Left lung (tissue), 14 donors: ENCODE measurements at places on chromosomes 5 and 9. TPM values are rescaled to one million over a fixed set of nuclear protein-coding genes. Genes with fewer than 3 reads are reported as not detected.

- DNase-seq: peak; percentile 71
- peaks cover 59% of the 10 kb centered on the region for H3K27me3 ChIP-seq
- H3K36me3 ChIP-seq: no peaks in the 10 kb centered on the region
- H3K27ac ChIP-seq: no peak overlapping the region
- H3K4me1 ChIP-seq: no peaks in the 10 kb centered on the region
Observed at GRCh38 chr9:136257381-136258298, 12.0 kb upstream of the QSOX2 start.

DNA sequence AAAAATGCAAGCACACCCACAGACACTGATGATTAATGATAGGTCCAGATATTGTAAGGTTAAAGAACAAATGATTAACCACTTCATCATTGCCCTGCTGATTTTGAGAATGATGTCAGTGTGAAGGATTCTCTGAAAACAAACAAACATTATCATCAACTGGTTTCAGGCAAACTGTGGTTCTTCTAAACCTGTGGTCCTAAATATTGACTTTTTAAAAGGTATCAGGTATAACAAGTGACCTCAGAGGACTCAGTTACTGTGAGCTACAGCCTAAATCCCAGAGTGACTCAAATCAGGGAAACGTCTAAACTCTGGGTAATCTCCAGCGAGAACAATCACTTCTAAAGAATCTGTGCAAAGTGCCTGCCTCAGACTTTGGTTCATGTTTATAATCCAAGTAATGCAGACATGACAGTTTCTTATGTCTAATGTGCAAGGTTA lies 172.3 kb upstream of the CDH6 start:
- no peak overlapping the region for H3K4me3 ChIP-seq
- H3K4me1 ChIP-seq: no peaks in the 10 kb centered on the region
- H3K36me3 ChIP-seq: no peaks in the 10 kb centered on the region
- DNase-seq: no peak
- H3K27me3 ChIP-seq: no peaks in the 10 kb centered on the region

Gene LCN1
- total RNA-seq: not detected

GRCh38 chr5:78816143-78816765 lies 167.7 kb upstream of the LHFPL2 start:
- H3K27ac ChIP-seq: no peak overlapping the region
- no peak overlapping the region for H3K4me3 ChIP-seq
- H3K36me3 ChIP-seq: no peaks in the 10 kb centered on the region
- no peak for DNase-seq

Gene EFCAB9
- total RNA-seq: not detected

DNA sequence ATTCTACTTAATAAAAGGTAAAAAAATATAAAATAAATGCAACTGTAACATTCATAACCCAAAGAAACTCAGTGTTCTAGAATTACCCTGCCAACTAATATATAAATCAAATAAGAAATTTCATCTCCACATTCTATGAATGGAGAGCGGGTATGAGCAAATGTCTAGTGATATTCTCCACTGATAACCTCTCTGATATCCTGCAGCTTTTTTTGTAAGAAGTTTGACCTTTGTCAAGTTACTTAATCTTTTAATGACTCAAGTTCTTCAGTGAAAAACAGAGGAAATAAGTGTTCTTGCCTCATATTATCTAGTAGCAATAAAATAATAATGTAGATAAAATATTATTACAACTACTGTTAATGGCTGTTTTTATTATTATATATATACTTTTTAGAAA lies 1275.6 kb upstream of the CDH9 start:
- no peak overlapping the region for H3K4me3 ChIP-seq
- no peaks in the 10 kb centered on the region for H3K4me1 ChIP-seq
- no peak for DNase-seq
- H3K27ac ChIP-seq: no peak overlapping the region

Gene SPATA31A5
- total RNA-seq: not detected

DNA sequence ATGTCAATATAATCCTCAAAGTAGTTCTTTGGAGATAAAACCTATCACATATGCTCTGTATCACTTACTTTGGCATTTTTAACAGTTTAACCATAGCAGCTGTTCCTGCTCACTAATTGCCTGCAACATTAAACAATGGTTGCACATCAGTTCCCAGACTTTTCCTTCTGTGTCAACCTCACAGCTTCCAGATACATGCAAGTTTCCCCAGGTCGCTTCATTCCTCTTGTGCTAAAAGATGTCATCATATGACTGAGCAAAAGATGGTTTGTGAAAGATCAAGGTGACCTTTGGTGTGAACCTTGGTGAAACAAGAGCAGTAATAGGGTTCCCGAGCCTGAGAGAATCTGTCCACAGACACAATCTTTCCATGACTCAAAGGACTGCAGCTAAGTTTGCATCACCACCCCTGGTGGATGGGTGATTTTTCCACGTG lies 500.4 kb upstream of the PAPPA start:
- H3K27ac ChIP-seq: no peak overlapping the region
- DNase-seq: peak; percentile 50
- no peaks in the 10 kb centered on the region for H3K4me1 ChIP-seq
- no peaks in the 10 kb centered on the region for H3K36me3 ChIP-seq
- no peak overlapping the region for H3K4me3 ChIP-seq
- H3K27me3 ChIP-seq: no peaks in the 10 kb centered on the region

Gene TMEM252
- total RNA-seq: not detected

DNA sequence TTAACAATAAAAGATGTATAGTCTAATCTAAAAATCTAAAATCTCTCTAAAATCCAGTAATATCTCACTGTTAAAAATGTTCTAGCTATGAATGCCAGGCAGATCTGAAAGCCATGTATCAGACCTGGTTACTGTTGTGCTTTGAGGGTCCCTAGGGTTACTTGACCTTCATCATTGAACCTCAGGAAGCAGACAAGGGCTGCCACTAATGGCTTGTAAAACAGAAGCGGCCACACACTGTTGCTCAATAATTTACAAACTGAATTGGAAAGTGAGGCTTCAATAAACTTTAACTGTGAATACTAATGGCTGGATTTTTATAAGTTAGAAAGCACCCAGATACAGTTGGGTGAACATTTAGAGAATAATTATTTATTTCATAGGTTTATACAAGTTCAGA lies 198.0 kb upstream of the RPS23 start:
- no peaks in the 10 kb centered on the region for H3K27me3 ChIP-seq
- H3K4me3 ChIP-seq: no peak overlapping the region
- no peak for DNase-seq
- H3K27ac ChIP-seq: no peak overlapping the region
- no peaks in the 10 kb centered on the region for H3K36me3 ChIP-seq

Gene ARHGEF39
- total RNA-seq: 3.1 TPM

GRCh38 chr5:174003795-174004194 lies 14.8 kb downstream of the C5orf47 start:
- no peak overlapping the region for H3K4me3 ChIP-seq
- no peaks in the 10 kb centered on the region for H3K36me3 ChIP-seq
- H3K27me3 ChIP-seq: no peaks in the 10 kb centered on the region
- no peak for DNase-seq
- no peaks in the 10 kb centered on the region for H3K4me1 ChIP-seq

Gene PAXX
- 56.6 TPM for total RNA-seq

DNA sequence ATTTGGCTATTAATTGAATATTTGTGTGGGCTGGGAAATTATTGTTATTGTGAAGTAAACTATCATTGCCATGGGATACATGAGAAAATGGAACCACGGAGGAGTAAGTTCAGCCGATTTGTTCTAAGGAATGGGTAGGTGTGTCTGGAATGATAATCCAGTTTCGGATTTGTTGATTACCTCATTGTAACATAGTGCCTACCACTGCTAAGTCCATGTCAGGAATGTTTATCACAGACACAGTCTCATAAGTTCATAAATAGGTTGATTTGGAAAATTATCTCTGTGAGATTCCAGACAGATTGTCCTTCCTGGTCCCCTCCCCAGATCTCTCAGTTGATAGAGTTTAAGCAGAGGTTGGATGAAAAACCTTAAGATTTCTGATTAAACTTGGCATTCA lies 78.1 kb upstream of the MAST4 start:
- DNase-seq: no peak
- no peak overlapping the region for H3K4me3 ChIP-seq
- peak overlapping the region; percentile 64 for H3K27ac ChIP-seq
- H3K36me3 ChIP-seq: no peaks in the 10 kb centered on the region
- no peaks in the 10 kb centered on the region for H3K27me3 ChIP-seq
- H3K4me1 ChIP-seq: no peaks in the 10 kb centered on the region

Gene SLC25A2
- not detected for total RNA-seq

GRCh38 chr9:6460189-6460768 lies 47.3 kb downstream of the UHRF2 start:
- no peak overlapping the region for H3K27ac ChIP-seq
- no peak for DNase-seq
- no peak overlapping the region for H3K4me3 ChIP-seq
- no peaks in the 10 kb centered on the region for H3K4me1 ChIP-seq
- no peaks in the 10 kb centered on the region for H3K36me3 ChIP-seq
- H3K27me3 ChIP-seq: no peaks in the 10 kb centered on the region

GRCh38 chr5:141941779-141942178 lies 16.2 kb downstream of the PCDH12 start:
- H3K27me3 ChIP-seq: no peaks in the 10 kb centered on the region
- no peak for DNase-seq
- H3K4me1 ChIP-seq: peaks cover 49% of the 10 kb centered on the region
- no peak overlapping the region for H3K4me3 ChIP-seq

DNA sequence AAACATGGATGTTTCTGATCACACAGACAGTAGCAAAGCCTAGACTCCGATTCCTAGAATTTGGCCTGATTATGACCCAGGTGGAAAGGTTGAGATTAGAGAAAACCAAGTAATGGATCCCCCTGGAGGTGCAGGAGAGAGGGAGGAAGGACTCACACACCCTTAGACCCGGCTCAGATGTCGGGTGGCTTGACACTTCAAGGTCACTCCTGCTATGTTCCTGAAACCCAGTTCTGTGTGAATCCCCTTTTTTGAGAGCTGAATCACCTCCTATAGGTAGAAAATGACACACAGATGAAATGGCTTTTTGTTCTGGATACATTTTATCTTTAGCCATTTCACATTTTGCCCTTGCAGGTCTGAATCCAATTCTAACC lies 192.8 kb downstream of the ARRDC3 start:
- H3K4me1 ChIP-seq: no peaks in the 10 kb centered on the region
- H3K4me3 ChIP-seq: no peak overlapping the region
- H3K27me3 ChIP-seq: no peaks in the 10 kb centered on the region
- DNase-seq: no peak

- H3K4me3 ChIP-seq: no peak overlapping the region
- H3K4me1 ChIP-seq: no peaks in the 10 kb centered on the region
- no peaks in the 10 kb centered on the region for H3K27me3 ChIP-seq
- DNase-seq: no peak
- H3K36me3 ChIP-seq: no peaks in the 10 kb centered on the region
Observed at GRCh38 chr9:103799959-103800358, 294.1 kb upstream of the SMC2 start.

Gene INSYN2B
- total RNA-seq: 0.10 TPM

- H3K36me3 ChIP-seq: peaks cover 86% of the 10 kb centered on the region
- no peak overlapping the region for H3K4me3 ChIP-seq
- DNase-seq: no peak
- H3K27me3 ChIP-seq: no peaks in the 10 kb centered on the region
Observed at GRCh38 chr9:5760338-5760737, 72.6 kb downstream of the ERMP1 start.

DNA sequence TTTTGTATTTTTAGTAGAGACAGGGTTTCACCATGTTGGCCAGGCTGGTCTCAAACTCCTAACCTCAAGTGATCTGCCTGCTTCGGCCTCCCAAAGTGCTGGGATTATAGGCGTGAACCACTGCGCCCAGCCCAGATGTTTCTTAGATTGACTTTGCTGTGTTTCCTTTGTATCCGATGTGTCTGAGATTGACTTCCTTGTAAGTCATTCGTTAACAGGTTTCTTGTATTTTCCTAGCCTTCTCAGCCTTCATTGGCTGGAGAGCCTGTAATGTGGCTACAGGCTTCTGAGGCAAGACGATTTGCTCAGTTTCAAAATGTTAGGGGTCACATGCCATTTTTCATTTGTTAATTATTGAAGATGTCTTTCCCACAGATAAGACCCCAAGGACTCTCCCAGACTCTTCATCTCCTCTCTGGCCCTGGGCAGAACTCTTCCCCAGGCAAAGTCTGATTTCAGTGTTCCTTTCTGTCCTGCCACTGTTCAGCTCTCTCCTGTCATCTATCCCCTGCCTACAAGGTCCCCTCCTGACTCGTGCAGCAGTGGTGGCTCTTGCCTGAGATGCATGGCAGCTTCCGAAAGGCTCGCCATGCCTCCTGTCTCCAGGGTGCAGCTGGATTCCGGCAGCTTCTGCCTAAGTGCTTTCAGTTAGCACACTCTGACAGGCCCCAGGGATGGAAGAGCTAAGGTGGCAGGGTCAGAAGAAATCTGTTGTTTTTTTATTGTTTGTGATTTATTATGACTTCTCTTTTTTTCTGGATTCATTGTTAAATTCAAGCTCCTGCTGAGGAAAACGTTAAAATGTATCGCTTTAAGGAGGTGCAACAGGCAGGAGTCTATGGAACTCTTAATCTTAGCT lies 206.4 kb downstream of the AOPEP start:
- H3K4me1 ChIP-seq: peaks cover 13% of the 10 kb centered on the region
- no peak for DNase-seq
- H3K36me3 ChIP-seq: no peaks in the 10 kb centered on the region
- H3K27me3 ChIP-seq: no peaks in the 10 kb centered on the region

- no peak overlapping the region for H3K27ac ChIP-seq
- DNase-seq: no peak
- no peak overlapping the region for H3K4me3 ChIP-seq
- peaks cover 75% of the 10 kb centered on the region for H3K27me3 ChIP-seq
Observed at GRCh38 chr9:35852876-35853865, 17.0 kb downstream of the OR13J1 start.

Gene CRAT
- total RNA-seq: 33.2 TPM

GRCh38 chr9:76989501-76989900 lies 30.0 kb upstream of the FOXB2 start:
- DNase-seq: no peak
- peaks cover 35% of the 10 kb centered on the region for H3K27me3 ChIP-seq
- no peaks in the 10 kb centered on the region for H3K36me3 ChIP-seq
- no peak overlapping the region for H3K4me3 ChIP-seq
- H3K4me1 ChIP-seq: no peaks in the 10 kb centered on the region

Gene IFNK
- total RNA-seq: not detected

DNA sequence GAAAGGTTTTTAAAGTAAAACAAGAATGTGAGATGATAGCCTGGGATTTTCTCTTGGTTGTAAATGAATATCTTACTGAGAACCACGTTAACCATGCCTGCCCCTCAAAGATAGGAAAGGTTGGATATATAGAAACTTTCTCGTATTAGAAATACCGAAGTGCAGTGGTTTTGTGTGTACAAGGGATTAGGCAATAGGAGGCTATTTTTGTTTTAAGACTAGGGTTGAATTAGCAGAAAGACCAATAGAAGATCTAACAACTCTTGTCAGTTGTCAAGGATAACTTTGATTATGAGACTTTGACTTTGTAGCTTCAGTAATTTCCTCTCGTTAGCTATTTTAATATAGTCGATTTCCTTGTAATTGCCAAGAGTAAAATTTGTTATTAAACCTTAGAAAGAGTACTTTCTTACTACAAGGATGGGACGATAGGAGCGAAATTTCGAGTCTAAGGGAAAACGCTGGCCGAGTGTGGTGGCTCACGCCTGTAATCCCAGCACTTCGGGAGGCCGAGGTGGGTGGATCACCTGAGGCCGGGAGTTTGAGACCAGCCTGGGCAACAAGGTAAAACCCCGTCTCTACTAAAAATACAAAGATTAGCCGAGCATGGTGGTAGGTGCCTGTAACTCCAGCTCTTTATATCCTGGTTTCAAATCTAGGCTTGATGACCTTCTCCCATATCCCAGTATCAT lies 838 bp downstream of the POLK start:
- H3K27me3 ChIP-seq: no peaks in the 10 kb centered on the region
- peaks cover 53% of the 10 kb centered on the region for H3K4me1 ChIP-seq
- peak; percentile 33 for DNase-seq
- H3K36me3 ChIP-seq: no peaks in the 10 kb centered on the region
- peak overlapping the region; percentile 75 for H3K4me3 ChIP-seq
- H3K27ac ChIP-seq: peak overlapping the region; percentile 96

GRCh38 chr9:26863074-26863473 lies 29.5 kb downstream of the CAAP1 start:
- no peaks in the 10 kb centered on the region for H3K27me3 ChIP-seq
- H3K4me1 ChIP-seq: no peaks in the 10 kb centered on the region
- H3K36me3 ChIP-seq: no peaks in the 10 kb centered on the region
- H3K4me3 ChIP-seq: no peak overlapping the region
